ENCODE measurements at places on chromosomes 7 and 10.
A peak's percentile ranks its signal among the peaks of the same experiment; 100 is the strongest.

DNA sequence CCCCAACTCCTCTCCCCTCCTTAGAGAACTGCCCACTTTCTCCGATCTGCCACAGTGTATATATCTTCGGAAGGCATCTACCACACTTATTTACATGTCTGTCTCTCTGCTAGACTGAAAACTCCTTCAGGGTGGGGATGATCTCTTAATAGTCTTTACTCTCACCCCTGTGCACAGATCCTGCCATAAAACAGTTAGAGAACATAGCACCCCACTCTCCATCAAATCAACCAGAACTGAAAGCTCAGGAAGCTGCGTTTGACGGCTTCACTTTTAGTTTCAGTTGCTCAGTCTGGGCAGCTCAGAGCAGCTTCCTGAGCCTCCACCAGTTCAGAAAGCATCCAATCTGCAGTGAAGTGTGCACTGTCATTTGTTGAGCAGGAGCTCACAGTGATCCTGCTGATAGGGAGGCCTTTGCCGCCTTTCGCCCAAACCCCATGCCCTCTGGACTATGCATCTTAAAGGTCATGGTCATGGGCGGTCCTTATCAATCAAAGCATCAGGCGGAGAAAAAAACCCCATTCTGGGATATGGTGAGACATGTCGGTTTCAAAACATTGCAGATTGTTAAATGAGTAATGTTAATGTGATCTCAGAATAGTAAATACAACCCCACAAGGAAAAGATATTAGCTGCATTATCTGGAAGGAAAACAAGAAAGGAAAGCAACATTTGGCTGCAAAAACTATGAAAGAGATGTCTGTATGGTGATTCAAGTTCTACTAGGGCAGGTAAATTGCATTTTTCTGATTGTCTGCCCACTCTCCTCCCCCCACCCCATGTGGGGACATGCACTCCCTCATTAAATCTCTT is 167.1 kb upstream of the ADO start:
- H3K27ac ChIP-seq, result peak overlapping the region; percentile 99
- peak overlapping the region; percentile 38 for H3K4me3 ChIP-seq
- H3K4me1 ChIP-seq, result peaks cover 81% of the 10 kb centered on the region
- peak; percentile 84 for DNase-seq
- no peaks in the 10 kb centered on the region for H3K36me3 ChIP-seq

DNA sequence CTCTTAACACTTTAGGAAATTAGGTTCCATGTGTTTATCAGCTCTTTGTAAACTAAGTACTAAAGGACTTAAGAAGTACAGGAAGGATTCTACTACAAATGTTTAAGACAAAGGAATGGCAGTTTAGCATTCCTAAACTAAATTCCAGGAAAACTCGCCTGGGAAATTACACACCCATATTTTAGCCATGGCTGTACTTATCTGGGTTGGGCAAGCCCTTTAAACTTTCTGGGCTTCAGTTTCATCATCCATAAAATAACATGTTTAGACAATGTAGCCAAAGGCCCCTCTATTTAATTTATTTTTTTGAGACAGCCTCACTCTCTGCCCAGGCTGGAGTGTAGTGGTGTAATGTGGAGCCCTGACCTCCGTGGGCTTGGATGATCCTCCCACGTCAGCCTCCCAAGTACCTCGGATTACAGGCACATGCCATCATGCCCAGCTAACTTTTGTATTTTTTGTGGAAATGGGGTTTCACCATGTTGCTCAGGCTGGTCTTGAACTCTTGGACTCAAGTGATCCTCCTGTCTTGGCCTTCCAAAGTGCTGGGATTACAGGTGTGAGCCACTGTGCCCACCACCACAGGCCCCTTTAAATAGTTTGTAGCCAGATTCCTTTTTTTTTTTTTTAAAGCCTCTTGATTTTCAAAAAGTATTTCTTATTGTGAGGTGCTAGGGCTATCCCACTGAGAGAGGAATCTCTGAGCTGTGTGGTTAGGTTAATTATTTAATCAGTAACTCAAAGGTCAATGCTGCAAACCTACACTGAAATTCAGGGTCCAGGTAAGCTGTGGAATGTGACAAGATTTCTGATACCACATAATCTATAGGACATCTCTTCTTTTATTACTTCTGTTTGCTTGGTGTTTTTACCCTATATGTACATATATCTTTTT is 32.1 kb downstream of the TMEM60 start:
- peak overlapping the region; percentile 36 for H3K27ac ChIP-seq
- no peak for DNase-seq
- no peaks in the 10 kb centered on the region for H3K4me1 ChIP-seq
- no peaks in the 10 kb centered on the region for H3K27me3 ChIP-seq

GRCh38 chr10:86170255-86171108 is 196.1 kb downstream of the GRID1 start:
- H3K27ac ChIP-seq, result no peak overlapping the region
- no peaks in the 10 kb centered on the region for H3K27me3 ChIP-seq
- H3K36me3 ChIP-seq, result no peaks in the 10 kb centered on the region

DNA sequence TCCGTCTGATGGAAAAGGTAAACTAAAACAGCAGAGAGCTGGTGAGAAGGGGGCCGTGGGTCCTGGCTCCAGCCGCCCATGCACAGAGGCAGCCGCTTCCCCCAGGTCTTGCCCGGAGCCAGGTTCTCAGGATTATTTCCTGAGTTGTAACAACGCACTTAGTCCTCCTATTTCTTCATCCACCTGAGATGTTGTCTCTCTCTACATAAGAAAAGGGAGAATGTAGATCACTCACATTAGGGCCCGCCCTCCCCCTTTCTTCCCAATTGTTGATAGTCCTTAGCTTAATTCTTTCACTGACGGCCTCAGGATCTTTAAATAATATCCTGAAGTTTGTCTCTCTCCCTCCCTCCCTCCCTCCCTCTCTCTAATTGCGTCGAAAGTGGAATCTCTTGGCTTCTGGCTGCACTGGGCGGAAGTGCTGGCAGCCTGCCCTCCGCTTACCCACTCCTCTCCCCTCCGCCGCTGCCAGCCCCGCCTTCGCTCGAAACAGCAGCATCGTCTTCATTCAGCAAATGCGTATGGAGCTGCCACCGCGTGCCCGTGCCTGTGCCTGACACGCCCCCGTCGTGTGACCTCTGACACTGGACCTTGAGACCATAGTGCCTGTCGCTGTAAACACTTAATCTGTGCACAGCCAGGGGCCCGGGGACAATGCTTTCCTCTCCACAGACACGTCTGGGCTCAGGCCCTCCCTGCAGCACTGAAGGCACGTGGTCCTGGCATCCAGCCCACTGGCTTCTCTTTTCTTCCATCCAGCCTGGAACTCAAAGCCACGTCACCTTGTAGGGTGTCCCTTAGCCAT is 174.5 kb upstream of the PPP2R2D start:
- H3K36me3 ChIP-seq, result no peaks in the 10 kb centered on the region
- no peaks in the 10 kb centered on the region for H3K27me3 ChIP-seq

DNA sequence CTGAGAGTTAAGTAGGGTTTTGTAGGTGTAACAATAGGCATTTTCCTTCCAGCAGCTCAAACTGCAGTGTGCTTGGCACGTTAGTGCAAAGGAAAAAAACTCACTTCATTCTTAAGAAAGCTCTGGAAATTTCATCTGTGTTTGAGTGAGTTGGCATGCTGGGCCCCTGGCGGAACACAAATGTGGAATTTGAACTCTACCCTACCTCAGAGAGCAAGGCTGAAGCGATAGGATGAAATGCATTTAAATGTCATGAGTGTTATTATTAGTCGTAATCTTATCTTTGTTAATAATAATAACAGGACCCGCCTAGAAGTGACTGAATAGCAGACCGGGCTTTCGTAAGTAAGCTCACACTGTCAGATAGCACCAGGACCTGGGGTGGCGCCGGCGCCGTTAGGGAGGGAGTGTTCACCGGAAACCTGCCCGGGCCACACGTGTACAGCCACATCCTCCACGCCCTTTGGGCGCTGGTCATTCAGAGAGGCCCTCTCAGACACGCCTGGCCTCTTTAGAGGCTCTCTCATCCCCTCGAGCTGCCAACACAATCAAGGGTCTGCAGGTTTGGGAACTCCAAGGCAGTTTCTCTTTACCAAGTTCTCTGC is 63.5 kb downstream of the GRK5 start:
- no peaks in the 10 kb centered on the region for H3K27me3 ChIP-seq
- H3K4me3 ChIP-seq, result no peak overlapping the region

DNA sequence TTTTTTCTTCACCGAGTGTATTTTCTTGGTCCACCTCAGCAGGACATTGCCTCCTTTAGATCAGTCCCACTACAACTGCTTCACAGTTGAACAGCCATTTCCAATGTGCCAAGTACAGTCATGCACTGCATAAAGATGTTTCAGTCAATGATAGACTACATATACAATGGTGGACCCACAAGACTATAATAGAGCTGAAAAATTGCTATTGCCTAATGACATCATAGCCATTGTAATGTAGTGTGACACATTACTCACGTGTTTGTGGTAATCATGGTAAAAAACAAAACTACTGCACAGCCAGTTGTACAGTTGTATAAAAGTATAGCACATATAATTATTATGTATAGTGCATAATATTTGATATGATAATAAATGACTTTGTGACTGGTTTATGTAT is 113.8 kb upstream of the HPS1 start:
- no peaks in the 10 kb centered on the region for H3K4me1 ChIP-seq
- no peaks in the 10 kb centered on the region for H3K27me3 ChIP-seq
- H3K4me3 ChIP-seq, result no peak overlapping the region
- no peaks in the 10 kb centered on the region for H3K36me3 ChIP-seq

DNA sequence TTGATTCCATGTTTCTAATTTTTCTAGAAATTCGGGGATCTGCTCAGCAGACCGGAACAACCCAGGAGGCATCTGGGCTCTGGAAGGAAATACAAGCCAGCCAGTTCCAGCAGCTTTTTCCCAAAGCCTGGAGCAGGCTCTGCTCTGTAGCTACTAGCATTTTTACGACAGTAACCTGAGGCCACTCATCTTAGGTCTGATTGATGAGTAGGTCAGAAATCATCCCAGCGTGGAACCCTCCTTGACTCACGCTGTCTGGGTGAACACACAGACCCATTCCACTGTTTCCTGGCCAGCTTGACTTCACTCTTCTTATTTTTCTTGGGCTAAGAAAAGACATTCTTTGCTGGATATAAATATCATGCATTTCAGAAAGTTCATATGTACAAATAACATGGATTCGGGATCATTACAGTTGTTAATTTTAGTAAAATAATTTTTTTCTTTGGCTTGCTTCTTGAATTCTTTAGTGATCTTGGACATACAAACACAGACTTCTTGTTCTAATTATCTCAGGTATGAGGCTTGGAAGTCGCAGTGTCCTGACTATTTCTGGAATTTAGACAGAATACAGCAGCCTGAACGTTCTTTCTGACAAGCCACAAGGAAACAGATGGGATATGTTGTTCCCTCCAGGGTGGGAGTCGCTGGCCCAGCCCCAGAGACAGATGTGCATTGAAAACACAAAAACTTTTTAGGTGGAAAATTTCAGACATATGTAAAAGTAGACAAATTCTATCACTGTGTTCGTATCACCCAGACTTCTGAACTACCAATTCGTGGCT is 54.6 kb upstream of the PITRM1 start:
- H3K27me3 ChIP-seq, result no peaks in the 10 kb centered on the region
- H3K4me1 ChIP-seq, result peaks cover 11% of the 10 kb centered on the region

- DNase-seq, result no peak
- no peak overlapping the region for H3K27ac ChIP-seq
- no peaks in the 10 kb centered on the region for H3K27me3 ChIP-seq
- no peak overlapping the region for H3K4me3 ChIP-seq
- H3K4me1 ChIP-seq, result no peaks in the 10 kb centered on the region
- H3K36me3 ChIP-seq, result no peaks in the 10 kb centered on the region
Observed at GRCh38 chr10:7593905-7594304, 72.9 kb downstream of the ITIH5 start.

DNA sequence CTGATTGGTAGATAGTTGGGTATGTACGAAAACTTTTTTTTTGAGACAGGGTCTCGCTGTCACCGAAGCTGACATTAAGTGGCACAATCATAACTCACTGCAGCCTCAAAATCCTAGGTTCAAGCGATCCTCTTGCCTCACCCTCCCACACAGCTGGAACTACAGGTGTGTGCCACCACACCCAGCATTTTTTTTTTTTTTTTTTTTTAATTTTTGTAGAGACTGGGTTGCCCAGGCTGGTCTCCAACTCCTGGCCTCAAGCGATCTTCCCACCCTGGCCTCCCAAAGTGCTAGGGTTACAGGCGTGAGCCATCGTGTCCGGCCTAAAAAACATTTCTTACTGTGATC is 1.5 kb upstream of the LRRC27 start:
- peaks cover 60% of the 10 kb centered on the region for H3K4me1 ChIP-seq
- no peaks in the 10 kb centered on the region for H3K27me3 ChIP-seq
- H3K4me3 ChIP-seq, result peak overlapping the region; percentile 97
- no peak for DNase-seq

DNA sequence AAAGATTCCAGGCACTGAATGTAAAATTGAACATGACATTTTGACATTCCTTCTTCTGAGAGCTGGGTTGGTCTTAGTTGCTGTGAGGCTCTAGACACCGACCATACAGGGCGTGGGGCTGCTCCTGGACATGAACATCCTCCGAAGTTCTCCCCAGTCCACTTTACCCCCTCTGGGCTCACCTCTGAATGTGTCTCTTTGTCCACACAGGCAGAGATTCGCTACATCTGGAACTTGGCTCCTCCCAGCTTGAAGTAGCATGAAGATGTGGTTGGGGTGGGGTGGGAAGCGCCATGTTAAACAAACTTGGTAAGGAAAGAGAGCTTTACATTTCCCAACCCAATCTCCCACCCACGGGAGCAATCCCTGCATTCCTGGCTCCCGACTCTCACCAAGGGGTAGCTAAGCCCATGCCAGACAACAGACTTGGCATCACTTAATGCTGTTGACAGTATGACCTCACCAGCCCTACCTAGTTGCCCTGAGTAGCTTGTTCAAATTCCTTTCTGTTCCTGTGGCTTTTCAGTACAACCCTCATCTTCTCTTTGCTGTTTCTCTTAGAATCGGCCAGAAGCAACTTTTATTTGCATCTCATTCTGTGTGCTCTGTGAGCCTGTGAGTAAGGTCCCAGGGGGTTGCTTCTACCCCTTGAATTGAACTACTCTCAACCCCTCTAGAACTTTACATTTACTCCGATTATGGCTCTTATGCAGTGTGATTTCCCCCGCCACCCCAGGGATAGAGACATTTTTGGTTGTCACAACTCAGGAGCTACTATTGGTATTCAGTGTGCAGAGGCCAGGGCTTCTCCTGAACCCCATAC is 211.4 kb downstream of the SEC23IP start:
- H3K27ac ChIP-seq, result no peak overlapping the region
- no peaks in the 10 kb centered on the region for H3K36me3 ChIP-seq
- H3K4me1 ChIP-seq, result no peaks in the 10 kb centered on the region
- H3K4me3 ChIP-seq, result no peak overlapping the region

GRCh38 chr10:895324-895723 is 36.2 kb downstream of the LARP4B start:
- no peaks in the 10 kb centered on the region for H3K4me1 ChIP-seq
- DNase-seq, result no peak
- no peaks in the 10 kb centered on the region for H3K27me3 ChIP-seq
- no peaks in the 10 kb centered on the region for H3K36me3 ChIP-seq
- no peak overlapping the region for H3K4me3 ChIP-seq

DNA sequence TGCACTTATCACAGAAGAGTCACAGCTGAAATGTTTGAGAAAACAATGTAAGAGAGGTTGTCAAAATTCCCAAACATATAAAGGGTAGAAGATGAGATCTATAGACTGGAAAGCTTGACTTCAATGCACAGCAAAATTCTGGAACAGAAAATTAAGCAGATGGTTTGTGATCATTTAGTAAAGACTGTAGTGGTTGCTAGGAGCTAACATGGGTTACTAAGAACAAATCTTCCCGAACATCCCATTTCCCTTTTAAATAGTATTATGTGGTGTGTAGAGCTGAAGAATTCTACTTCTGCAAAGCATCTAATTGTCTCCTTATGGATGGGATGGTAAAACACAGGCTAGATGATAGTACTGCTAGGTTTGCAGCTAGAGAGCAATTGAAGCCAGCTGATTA is 312.3 kb downstream of the CAMK1D start:
- no peaks in the 10 kb centered on the region for H3K36me3 ChIP-seq
- no peaks in the 10 kb centered on the region for H3K27me3 ChIP-seq
- H3K27ac ChIP-seq, result no peak overlapping the region
